Stimulated activated CD4-positive, alpha-beta T cell treated with anti-CD3 and anti-CD28 coated beads, Interleukin-1b, Interleukin-23, amount 100 ng/mL, for 1 hour (primary cell): ENCODE measurements at places on chromosomes 3 and 15.

- DNase-seq, result no peak
Observed at GRCh38 chr3:196186651-196187573, 24.3 kb downstream of the ZDHHC19 start.

DNA sequence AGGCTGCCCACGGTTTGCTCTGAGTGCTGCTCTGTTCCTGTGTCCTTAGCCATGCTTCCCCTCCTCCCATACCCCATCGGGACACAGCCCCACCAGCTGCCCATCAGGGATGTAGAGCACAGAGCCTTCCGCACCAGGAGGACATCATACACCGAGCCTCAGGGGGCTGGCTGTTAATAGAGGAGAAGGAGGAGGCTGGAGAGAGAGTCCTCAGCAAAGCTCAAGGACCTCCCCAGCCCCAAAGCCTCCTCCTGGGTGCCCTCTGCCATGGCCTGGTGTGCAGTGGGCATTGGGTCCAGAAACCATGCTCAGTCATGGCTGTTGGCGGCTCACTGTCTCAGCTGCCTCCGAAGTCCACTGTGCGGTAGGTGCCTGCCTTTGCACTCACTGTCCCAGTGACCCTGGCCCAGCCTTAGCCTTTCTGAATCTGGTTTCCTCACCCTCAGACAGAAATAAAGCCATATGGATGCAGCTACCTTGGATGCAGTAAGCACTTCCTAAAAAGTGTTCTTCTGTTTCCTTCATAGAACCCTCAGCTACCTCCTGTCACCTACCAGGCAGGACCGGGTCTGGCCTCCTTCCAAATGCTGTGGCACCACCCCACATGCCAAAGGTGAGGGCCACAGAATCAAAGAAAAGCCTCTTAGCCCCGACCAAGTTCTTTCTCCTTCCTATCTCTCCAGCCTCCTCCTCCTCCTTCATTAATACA, 53.9 kb downstream of the ACAD9 start:
- DNase-seq, result no peak

DNA sequence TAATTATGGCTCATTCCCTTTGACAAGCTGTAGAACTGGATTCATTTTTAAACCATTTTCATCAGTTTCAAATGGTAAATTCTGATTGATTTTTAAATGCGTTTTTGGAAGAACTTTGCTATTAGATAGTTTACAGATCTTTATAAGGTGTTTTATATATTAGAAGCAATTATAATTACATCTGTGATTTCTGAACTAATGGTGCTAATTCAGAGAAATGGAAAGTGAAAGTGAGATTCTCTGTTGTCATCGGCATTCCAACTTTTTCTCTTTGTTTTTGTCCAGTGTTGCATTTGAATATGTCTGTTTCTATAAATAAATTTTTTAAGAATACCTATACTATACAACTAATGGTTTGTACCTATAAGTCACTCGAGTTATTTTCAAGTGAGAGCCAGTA, 62.7 kb downstream of the PXYLP1 start:
- no peak for DNase-seq

- DNase-seq, result no peak
Observed at GRCh38 chr3:124627501-124627908, 102.7 kb upstream of the UMPS start.
